Colonic mucosa (tissue), 4 donors: ENCODE measurements at places on chromosomes 11 and 22. TPM values are rescaled to one million over a fixed set of nuclear protein-coding genes. Genes with fewer than 3 reads are reported as not detected.

CD3E gene
- 5.7 TPM for total RNA-seq

BARX2 gene
- 19.0 TPM for total RNA-seq

TBX10 gene
- 7.8 TPM for total RNA-seq

DNA sequence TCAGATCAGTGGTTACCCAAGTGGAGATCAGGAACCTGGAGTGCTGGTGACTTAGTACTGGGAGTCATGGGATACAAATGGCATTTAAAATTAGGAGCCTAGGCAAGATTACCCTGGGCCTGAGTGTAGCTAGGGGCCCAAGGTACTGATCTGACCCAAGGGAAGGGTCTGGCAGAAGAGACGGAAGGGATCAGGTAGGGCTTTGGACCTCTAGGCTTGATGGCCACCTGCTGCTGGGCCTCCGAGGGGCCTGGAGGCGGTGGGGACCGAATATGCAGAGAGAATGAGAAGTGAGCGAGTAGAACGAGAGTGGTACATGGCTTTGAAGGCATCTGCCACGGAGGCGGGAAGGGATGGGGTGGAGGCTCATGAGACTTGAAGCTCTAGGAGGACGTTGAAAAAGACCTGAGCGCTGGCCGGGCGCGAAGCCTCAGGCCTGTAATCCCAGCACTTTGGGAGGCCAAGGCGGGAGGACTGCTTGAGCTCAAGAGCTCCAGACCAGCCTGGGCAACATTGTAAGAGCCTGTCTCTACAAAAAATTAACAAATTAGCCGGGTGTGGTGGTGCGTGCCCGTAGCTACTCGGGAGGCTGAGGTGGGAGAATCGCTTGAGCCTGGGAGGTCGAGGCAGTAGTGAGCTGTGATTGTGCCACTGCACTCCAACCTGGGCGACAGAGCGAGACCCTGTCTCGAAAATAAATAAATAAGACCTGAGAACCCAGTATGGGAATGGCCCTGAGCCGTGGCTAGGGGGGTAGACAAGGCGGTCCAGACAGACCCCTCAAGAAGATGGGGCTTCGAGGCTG, 563 bp upstream of the PPIL2 start:
- H3K4me1 ChIP-seq, result peaks cover 3% of the 10 kb centered on the region
- no peaks in the 10 kb centered on the region for H3K36me3 ChIP-seq
- no peak for DNase-seq

POU2AF3 gene
- 7.9 TPM for total RNA-seq

DNA sequence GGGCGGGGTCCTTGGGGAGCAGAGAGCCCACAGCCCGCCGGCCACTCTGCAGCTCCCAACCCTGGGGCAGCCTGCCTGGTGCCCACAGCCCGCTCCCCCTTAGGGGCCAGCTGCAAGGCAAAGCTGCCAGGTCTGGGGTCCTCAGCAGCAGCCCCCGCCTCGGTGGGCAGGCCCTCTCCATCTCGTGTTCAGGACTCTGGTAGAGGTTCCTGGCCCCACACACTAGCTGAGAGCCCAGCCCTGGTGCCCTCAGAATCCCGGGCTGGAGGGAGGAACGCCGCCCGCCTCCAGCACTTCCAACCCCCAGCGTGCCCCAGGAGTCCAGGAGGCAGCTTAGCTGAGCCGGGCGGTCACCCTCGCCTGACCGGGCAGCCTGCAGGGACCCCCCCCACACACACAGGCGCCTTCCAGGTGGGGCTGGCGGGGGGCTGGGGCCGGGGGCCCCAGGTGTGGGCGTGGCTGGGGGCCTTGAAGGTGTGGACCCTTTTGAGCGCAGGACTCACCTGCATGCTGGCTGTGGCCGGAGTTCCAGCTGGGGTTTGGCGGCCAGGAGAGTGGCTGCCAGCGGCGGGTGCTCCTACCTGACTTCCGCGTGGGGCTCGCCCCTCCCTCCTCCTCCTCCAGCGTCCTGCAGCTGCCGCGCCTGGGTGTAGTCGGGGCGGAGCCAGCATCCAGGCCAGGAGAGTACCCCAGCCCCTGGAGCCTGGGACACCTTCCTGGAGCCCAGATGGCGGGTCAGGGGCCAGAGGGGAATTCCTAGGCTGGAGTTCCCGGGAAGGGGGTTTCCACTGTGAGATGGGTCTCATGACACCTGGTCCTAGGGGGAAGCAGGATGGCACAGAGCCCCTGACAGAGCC, at the start of gene ANO9:
TSS of gene ANO9 (minus strand) at position 594 of the 857 bp plus-strand sequence. CDS start at position 509, 85 bp downstream.
- H3K36me3 ChIP-seq, result no peaks in the 10 kb centered on the region
- H3K4me3 ChIP-seq, result peak within 1 kb of the TSS; percentile 49
- H3K4me1 ChIP-seq, result no peaks in the 10 kb centered on the region
